ENCODE measurements at places on chromosomes 5 and 9.

- no peak for DNase-seq
These were observed 6.8 kb upstream of the TIFAB start for GRCh38 chr5:135458921-135459331.

DNA sequence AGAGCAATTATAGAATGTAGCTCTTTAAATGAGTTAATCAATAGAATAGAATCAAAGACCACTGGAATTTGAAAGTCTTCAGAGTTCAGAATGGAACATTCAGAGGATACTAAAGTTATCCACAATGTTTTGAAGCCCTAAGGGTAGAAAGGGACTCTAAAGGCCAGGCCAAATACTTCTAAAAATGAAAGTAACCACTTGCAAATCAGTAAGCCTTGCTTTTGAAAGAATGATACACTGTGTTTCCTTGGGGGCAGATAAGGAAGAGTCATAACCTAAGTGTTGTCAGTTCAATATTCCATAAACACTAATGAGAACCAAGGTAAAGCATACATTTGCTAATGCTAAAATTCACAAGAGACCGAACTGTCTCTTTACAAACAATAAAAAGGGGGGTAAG is 813.5 kb downstream of the PTPRD start:
- no peak for DNase-seq

DNA sequence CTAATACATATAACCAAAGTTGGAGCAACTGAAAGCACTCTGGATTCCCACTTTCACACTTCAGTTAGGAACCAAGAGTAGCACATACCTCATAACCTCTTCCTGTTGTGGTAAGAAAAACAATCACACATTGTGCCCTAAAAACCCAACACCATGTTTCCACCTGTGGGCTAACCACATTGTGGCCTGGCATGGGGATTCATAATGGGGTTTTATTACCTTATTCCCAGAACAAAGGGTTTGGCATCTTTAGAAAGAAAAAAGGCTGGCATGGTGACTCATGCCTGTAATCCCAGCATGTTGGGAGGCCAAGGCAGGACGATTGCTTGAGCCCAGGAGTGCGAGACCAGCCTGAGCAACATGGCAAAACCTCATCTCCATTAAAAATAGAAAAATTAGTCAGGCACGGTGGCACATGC is 60.6 kb downstream of the HSD17B3 start:
- no peak for DNase-seq

DNA sequence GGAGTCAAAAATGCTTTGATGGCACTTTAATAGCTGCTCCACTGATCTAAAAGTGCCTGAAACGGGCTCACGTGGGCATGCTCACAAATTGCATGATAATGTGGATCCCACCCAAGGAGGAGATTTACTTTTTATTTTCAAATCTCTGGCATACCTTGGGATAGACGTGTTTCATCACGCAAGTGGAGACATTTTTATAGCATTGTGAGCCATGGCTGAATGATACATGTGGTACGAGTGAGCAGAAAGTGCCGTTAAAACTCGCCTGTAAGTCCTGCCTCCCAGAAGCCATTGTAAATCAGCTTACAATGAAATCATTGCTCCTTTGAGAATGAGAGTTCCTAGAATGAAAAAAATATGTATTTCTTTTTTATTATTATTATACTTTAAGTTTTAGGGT is 514.7 kb downstream of the MAT2B start:
- DNase-seq = no peak

DNA sequence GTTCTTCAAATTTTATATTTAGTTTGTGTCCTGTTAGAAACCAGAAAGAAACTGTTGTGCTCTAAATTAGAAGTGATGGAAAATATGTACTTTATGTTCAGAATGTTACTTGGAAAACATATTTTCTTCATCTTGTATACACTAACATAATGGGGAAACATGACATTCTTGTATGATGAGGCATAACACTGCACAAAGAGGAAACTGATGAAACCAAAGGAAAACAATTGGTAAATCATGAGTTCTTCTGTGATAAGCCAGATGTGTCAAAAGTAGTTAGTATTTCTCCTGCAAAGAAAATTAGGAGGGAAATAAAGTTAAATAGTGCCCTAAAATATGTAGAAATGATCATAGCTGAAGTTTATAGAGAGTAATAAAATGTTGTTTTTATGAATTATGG is 111.1 kb upstream of the FBN2 start:
- DNase-seq = no peak

- no peak for DNase-seq
These were observed 16.7 kb downstream of the CDHR2 start for GRCh38 chr5:176565760-176566288.

- DNase-seq = no peak
These were observed 59.1 kb downstream of the THBS4 start for GRCh38 chr5:80094236-80094738.

DNA sequence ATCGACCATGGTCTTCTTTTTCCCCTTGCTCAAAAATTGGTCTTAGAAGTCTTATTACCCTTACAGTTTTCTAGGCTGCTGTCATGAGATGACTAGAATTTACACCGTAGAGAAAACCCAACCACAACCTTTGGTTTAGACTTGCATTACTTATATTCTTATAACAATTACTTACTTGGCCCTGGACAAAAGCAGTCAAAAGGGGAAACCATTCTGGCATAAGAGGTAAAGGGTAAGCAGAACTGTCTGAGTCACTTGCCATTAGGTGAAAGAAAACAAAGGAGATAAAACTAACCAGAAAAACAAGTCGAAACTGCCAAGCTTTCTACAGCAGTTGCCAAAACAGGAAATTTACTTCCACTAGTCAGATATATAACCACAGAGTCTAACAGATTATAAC is 17.9 kb downstream of the TMEM245 start:
- DNase-seq = peak; percentile 52

DNA sequence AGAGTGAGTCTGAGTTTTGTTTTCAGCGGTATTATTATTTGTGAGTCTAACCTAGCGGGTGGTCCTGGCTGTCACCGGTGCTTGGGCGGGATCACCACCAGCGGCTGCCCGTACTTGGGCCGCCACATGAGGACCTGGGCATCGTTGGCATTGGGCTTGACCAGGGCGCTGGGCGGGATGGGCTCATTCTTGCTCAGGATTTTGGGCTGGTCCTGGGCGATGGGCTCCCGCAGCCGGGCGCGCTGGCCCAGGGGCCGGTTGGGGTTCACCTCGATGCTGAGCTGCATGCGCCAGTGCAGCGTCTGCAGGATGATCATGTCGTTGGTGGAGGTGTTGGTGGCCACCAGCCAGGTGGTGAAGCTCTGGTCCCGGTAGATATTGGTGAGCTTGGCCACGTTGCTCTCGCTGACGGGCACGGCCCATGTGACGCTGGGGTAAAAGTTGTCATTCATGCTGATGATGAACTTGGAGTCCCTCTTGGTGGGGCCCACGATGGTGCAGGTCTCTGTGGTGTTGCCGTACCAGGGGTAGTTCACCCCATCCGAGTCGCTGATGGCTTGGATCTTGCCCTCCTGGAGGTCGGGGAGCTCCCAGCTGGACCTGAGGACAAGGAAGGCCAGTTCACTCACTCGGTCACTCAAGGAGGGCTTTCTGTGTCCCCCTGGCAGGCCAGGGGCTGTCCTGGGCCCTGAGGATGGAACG is 15.4 kb downstream of the FAM78A start:
- no peak for DNase-seq

DNA sequence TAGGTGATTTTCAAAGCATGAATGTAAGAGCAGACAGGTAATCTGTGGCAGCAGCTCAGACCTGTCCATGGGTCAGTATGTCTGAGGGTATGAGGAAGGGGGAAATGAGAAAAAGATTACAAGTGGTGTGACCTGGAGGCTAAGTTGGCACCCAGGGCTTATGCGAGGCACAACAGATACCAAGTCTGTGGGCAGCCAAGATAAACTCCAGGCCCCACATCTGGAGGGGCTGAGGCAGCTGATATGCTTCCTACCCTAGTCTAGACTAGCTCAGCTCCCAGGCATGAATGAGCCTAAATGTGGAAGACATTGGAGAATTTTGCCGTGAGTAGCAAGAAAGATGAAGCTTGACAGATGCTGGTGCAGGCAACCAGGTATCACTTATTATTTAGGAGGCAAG is 151.7 kb downstream of the PIK3R1 start:
- DNase-seq = no peak

- no peak for DNase-seq
These were observed 82.2 kb upstream of the RFX3 start for GRCh38 chr9:3608011-3608410.

DNA sequence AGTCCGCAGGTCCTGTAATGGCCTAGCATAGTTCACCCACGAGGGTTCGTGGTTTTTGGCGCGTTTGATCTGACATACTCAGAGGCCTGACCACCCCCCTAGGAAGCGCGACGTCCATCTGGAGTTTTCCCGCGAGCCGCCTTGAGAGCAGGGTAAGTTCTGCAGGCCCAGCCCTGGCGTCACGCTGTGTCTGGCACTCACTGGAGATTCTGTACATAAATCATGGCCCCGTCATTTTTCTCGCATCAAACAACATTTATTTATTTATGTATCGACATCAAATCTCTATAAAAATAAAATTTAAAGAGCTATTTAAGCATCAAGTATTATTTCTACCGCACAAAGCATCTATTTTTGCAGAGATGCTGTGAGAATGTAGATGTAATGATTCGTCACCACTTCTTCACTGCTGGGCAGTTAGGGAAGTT is 437 bp upstream of the TRIM41 start:
- DNase-seq = no peak

- DNase-seq = no peak
These were observed 34.4 kb upstream of the SLC25A51 start for GRCh38 chr9:37938121-37938891.

GRCh38 chr5:61386045-61386800 is 54.2 kb downstream of the ZSWIM6 start:
- DNase-seq = no peak

DNA sequence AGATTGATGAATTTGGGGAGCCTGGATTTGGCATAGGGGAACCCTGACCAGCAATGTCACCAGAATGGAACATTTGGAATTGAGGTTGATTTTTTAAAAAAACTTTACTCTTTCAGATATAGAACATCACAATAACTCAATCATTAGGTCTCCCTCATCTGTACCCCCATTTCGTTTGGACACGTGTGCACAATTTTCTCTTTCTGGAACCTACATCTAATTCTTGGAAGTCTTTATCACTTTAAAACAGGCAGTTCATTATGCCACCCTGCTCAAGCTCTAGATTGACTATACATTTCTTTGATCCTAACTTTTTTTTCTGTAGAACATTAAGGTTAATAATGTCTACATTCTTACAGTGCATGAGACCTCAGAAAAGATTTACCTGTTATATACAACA is 3.7 kb upstream of the SSBP2 start:
- DNase-seq = no peak

GRCh38 chr9:130872912-130873503 is 23.6 kb downstream of the QRFP start:
- DNase-seq = no peak

- no peak for DNase-seq
These were observed 175.6 kb downstream of the SPATA31D1 start for GRCh38 chr9:82164159-82164558.

- DNase-seq = no peak
These were observed 7.8 kb downstream of the FOXI1 start for GRCh38 chr5:170113522-170113900.

DNA sequence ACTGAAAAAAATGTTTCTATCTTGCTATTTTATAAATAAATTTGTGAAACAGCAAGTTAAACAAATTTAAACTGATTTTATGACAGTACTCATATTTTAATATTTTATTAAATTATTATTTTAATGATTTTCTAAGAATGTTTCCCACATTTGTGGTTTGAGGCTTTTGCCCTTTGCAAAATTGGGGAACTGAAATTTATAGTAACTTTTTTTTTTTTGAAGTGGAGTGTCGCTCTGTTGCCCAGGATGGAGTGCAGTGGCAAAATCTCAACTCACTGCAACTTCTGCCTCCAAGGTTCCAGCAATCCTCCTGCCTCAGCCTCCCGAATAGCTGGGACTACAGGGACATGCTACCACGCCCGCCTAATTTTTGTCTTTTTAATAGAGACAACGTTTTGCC is 7.2 kb upstream of the ADGRV1 start:
- DNase-seq = no peak

DNA sequence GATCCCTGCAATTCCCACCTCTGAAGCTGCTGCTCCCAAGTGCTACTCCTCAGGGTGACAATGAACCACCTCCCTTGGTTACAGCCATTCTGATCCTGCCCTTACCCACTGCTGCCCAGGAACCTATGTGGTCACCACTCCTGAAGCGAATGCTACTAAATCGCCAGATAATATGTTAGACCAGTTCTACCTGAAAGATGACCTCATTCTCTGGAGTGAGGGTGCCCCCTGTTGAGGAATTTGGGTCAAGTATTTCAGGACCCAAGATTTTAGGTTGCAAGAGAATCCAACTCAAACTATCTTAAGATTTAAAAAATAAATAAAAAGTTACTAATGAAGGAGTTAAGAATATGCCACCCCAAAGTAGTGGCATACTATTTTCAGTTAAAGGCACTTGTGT is 5.8 kb upstream of the SNAPC3 start:
- peak; percentile 44 for DNase-seq

- DNase-seq = no peak
These were observed 4.1 kb upstream of the C1QTNF3 start for GRCh38 chr5:34047143-34047542.

DNA sequence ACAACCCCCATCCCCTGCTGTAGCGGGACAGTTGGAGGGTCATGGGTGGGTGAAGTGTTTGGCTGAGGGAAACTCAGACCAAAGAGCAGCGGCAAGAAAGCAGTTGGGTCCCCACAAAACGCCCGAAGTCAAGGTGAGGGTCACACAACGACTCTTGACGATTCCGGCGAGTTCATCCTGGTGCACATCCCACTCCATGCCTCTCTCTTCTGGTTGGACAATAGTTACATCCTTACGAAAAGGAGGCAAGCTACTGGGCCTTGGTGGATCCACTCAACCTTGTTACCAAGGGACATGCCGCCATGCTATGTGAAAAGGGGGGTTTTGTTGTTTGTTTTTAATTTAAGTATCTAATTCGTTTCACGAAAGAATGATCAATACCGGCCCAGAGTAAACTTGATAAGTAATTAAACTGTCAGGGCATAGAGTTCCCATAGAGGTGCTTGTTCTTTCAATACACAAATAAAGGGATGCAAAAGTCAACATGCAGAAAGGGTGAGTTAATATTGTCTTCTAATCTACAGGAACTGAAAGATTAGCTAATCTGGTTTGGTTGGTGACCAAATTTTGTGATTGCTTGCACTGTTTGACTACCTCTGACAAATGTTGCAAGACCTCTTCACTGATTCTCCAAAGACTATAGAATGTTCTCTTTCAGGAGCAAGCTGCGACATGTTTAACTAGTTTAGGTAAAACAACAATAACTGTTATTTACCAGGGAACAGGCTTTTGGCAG is 732 bp upstream of the SMIM15 start:
- no peak for DNase-seq

GRCh38 chr5:122182491-122182921 is 53.2 kb downstream of the ZNF474 start:
- no peak for DNase-seq

DNA sequence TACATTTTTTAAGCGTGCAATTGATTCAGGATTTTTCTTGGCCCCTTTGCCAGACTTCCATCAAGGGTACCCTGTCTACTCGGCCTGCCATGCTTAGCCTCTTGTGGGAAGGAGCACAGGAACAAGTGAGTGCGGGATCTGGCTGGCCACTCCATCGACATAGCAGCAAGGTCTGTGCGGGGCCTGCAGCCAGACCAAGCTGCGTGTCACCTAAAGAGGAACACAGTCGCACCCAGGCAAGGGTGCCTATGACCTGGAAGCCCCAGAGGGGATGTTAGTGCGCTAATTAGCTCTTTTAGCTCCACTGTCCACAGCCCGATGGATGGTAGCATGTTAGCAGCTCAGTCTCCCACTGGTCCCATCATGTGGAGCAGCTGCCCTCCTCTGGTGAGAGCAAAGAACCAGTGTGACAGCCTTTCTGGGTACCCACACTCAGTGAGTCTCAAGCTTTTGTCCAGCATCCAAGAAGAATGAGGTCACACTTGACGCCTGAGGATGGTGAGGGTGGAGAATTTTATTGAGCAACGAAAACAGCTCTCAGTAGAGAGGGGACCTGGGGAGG is 38.7 kb downstream of the FTMT start:
- DNase-seq = no peak

All from CD4-positive, CD25-positive, alpha-beta regulatory T cell (primary cell).